GM04503 (cell line): ENCODE measurements at places on chromosomes 12 and 14.
A peak's percentile ranks its signal among the peaks of the same experiment; 100 is the strongest.

DNA sequence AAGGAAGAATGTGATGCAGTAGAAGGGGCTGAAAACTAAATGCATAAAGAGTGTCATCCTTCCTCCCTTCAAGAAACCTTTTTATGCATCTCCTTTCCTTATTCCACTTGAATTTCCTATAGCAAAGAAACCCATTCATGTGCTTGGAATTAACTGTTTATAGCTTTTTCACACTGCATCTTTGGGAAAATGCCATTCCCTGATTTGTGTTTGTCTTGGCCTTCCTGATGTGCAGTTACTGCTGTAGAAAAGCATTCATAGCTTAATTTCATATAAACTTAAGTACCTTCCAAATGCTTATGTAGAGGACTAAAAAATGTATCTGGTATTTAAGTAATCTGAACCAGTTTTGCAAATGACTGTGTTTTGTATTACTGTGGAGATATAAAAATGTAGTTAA lies 61.8 kb downstream of the SDR9C7 start:
- DNase-seq, result no peak

GRCh38 chr14:55535516-55536203 lies 44.3 kb upstream of the KTN1 start:
- DNase-seq, result no peak

- no peak for DNase-seq
Observed at GRCh38 chr14:33560718-33561431, 390.0 kb downstream of the EGLN3 start.

GRCh38 chr12:111202237-111202915 lies 166.5 kb downstream of the PHETA1 start:
- DNase-seq, result no peak

DNA sequence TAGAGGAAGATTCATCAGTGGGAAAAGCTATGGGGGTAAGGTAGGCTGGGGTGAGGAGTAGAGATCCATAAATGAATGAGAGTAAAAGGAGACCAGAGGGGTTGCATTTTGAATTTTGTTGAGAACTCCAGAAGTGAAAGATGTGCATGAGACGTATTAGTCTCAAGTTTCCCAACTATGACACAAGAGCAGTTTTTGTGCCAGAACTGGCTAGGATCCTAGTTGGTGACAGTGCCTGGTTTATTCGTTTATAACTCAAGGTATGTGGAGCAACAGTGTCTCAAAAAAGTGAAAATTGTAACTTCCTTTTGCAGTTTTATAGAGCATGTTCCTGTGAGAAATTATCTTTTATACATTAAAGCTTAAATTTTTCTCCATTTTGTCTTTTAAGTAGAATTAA lies 377.0 kb downstream of the NPAS3 start:
- DNase-seq, result peak; percentile 3

DNA sequence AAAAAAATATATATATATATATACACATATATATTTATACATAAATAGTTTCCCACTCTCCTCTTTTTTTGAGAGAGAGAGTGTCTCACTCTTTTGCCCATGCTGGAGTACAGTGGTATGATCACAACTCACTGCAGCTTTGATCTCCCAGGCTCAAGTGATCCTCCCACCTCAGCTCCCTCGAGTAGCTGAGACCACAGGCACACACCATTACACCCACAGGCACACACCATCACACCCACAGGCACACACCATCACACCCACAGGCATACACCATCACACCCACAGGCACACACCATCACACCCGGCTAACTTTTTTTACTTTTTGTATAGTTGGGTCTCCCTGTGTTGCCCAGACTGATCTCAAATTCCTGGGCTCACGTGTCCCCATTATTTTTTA lies 14.1 kb upstream of the GAPDH start:
- no peak for DNase-seq

DNA sequence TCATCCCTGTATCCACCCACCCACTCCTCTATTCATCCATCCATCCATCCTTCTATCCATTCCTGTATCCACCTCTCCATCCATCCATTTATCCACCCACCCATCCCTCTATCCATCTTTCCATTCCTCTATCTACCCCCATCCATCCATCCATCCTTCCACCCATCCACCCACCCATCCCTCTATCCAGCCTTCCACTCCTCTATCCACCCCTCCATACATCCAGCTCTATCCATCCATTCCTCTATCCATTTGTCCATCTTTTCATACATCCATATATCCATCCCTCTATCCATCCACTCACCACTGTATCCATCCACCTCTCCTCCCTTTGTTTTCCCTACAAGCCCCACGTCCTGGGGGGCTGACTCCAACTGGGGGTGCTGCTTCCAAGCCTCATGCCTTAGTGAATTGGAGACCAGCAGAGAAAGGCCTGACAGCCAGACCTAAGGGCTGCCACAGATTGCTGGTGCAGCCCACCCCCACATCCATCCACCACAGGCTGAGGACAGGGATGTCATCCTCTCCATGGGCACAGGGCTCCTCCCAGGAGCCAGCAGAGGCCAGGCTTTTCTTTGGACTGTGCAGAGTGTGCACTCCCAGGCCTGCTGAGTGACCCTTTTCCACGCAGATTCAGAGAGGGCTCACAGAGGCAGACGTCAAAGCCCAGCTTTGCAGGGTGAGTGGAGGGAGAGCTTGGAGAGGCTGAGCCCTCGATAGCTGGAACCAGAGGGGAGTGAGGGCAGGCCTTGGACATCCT lies 18.9 kb upstream of the GPR132 start:
- no peak for DNase-seq
